Bronchus fibroblast of lung (primary cell): ENCODE measurements at places on chromosomes 1 and 21. TPM values are rescaled to one million over a fixed set of nuclear protein-coding genes. Genes with fewer than 3 reads are reported as not detected.

Gene KCNJ10
- not detected in 2 replicates for total RNA-seq

Gene FCGR3A
- total RNA-seq = not detected in 2 replicates

Gene CRYAA
- total RNA-seq = not detected in 2 replicates

Gene CHIT1
- total RNA-seq = not detected in 2 replicates

Gene QSOX1
- total RNA-seq = 402 and 435 TPM in 2 replicates

Gene UBQLN4
- 17.3 and 17.4 TPM in 2 replicates for total RNA-seq
